ENCODE measurements at places on chromosomes 3 and 15. TPM values are rescaled to one million over a fixed set of nuclear protein-coding genes. Genes with fewer than 3 reads are reported as not detected.

Gene CFAP91
- total RNA-seq: 0.36 TPM

Gene TIMP4
- 29.7 TPM for total RNA-seq

Gene P2RY12
- 0.52 TPM for total RNA-seq

Gene CCR1
- 2.3 TPM for total RNA-seq

Gene SLC2A2
- total RNA-seq: not detected

Gene CCR9
- total RNA-seq: 0.13 TPM

Gene SPTSSB
- total RNA-seq: not detected

DNA sequence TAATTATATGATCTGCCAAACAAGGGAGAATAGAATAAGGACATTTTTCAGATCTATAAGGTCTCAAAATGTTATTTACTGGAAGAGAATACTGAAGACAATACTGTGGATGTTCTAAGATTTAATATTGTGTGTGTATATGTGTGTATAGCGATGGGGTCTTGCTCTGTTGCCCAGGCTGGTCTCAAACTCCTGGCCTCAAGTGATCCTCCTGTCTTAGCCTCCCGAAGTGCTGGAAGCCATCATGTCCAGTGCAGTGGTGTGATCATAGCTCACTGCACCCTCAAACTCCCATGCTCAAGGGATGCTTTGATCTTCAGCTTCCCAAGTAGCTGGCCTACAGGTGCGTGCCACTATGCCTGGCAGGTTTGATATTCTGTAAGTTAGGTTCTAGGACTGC lies 91.3 kb downstream of the NBEAL2 start:
- no peak for DNase-seq

DNA sequence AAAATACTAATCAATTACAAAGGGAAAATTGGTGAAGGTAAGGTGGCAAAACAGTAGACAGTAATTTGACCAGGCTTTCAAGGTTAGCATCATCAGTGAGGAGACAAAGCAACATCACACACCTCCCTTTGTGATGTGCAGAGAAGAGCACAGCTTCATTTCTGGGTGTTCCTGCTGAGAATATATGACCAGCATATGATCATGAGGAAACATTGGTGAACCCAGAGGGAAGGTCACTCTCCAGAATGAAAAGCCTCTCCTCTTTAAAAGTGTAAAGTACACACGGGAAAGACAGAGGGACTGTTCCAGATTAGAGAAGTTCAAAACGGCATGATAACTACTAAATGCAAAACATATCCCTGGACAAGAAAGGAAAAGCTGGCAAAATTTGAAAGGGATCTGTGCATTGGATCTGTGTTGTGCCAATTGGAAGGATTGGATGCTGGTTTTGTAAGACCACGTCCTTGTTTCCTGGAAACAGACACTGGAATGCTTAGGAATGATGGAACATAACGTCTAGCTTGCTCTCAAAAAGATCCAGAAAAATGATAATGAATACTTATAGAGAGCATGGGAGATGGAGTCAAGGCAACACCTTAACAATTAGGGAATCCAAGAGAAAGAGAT lies 80.6 kb upstream of the MITF start:
- DNase-seq: no peak

DNA sequence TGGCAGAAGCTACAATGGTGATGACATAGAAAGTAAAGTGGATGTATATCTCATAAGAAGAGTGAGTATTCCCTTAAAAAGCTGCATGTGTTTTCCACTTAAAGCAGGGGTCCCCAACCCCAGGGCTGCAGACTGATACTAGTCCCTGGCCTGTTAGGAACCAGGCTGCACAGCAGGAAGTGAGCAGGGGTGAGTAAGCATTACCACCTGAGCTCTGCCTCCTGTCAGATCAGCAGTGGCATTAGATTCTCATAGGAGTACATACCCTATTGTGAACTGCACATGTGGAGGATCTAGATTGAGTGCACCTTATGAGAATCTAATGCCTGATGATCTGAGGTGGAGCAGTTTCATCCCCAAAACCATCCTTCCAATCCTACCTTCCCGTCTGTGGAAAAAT lies 126.1 kb upstream of the CMC1 start:
- no peak for DNase-seq

DNA sequence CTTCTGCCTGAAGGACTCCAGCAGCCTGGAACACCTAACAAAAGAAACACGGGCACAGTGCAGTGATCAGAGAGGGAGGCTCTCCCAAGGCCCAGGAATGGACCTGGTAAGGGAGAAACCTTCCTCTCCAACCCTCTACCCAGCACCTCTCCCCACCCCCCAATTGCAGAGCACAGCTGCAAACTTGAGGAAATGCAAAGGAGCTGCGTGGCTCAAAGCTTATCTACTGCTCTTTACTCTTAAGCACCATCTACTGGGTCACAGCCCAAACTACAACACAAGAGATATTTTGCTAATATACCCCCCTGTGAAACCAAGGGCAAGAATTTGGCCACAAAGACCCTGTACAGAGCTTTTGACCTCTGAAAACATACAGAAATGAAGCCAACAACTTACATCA lies 328.3 kb downstream of the OXSM start:
- no peak for DNase-seq

DNA sequence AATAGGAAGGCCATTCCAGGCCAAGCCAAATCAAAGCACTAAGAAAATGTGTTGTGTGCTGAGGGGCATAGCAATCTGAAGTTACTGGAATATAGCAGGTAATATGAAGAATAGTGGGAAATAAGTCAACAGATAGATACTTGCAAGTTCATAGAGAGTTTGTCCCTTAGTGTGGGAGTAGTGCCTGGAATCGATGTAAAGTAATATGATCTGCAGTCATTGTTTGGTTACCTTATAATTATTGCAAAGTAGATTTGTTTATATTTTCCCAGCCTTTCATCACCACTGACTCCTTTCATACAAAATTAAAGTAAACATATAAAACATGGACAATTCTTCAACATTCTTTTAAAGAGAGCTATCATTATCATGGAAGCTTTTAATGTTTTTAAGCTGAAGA lies 420.9 kb upstream of the NECTIN3 start:
- no peak for DNase-seq
